CD4-positive, alpha-beta T cell treated with Interleukin-10 for 1 hour (primary cell): ENCODE measurements at places on chromosomes 4 and X.

DNA sequence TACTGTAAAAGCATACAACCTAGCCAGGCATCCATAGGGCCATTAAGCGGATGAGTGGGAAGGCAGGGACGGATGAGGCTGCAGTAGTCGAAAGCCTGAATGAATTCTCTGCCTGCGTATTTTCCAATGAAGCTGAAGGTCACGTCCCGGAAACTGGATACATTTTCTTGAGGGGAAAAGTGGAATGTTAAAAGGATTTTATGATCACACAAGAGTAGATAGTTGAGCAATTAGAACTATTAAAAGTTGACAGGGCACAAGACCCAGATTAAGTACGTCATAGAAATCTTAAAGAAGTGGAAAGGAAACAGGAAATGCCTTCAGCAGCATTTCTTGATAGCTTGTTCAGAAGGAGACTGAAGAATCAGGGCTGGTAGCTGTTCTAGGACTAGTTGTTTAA, 98.3 kb upstream of the CXXC4 start:
- DNase-seq: no peak

DNA sequence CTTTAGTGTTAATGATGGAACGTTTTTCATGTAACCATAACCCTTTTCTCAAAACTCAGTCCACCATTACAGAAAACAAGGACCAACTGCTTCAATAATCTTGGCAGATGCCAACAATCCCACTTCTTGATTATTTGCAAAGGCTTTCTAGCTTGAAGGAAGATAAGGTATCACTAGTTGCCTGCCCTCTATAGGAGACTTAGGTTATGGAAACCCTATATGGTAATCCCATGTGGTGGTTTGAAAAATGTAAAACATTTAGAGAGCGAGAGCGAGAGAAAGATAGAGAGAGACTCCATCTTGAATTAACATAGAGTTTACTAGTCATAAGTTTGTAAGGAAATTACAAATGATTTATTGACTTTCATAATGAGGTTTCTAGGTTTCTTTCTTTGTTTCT, 1627.5 kb upstream of the TENM3 start:
- no peak for DNase-seq

DNA sequence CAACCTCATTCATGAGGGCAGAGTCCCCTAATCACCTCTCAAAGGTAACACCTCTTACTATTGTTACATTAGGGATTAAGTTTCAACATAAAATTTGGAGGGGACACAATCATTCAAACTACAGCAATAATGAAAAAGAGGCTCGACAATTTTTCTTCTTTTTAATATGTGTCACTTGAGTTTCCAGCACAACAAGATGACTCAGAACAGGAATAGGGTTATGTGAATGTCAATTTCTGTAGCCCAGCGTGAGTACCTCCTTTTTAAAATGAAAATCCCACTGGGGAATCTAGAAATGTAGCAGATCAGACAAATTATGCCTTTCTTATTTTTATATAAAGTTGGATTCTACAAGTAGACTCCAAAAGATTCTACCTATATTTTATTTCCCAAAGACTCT, 83.7 kb downstream of the ZNF330 start:
- no peak for DNase-seq

DNA sequence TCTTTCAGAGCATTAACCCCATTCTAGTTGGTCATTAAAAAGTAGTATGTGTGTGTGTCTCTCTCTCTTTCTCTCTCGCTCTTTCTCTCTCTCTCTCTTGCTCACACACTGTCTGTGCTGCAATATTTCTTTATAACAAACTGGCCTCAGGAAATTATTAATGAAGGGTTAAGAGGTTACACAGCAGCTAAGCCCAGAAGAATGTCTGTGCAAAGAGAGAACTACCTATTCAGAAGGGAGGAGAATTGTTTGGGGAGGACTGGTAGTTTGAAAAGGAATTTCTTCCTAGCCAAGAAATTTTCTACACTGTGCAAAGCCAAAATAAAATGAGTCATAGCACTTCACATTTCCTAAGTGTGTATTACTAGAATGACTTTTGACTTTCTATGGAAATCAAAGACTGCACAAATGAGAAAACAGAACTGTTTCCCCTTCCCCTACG, 22.2 kb downstream of the PDGFC start:
- no peak for DNase-seq

- no peak for DNase-seq
Measured at GRCh38 chr4:180296036-180296599, 1947.1 kb upstream of the TENM3 start.

GRCh38 chr4:24428850-24429249, 155.5 kb downstream of the DHX15 start:
- no peak for DNase-seq

GRCh38 chrX:10519761-10520160, 100.6 kb downstream of the MID1 start:
- DNase-seq: no peak

GRCh38 chrX:85994797-85995196, 52.6 kb downstream of the CHM start:
- no peak for DNase-seq

DNA sequence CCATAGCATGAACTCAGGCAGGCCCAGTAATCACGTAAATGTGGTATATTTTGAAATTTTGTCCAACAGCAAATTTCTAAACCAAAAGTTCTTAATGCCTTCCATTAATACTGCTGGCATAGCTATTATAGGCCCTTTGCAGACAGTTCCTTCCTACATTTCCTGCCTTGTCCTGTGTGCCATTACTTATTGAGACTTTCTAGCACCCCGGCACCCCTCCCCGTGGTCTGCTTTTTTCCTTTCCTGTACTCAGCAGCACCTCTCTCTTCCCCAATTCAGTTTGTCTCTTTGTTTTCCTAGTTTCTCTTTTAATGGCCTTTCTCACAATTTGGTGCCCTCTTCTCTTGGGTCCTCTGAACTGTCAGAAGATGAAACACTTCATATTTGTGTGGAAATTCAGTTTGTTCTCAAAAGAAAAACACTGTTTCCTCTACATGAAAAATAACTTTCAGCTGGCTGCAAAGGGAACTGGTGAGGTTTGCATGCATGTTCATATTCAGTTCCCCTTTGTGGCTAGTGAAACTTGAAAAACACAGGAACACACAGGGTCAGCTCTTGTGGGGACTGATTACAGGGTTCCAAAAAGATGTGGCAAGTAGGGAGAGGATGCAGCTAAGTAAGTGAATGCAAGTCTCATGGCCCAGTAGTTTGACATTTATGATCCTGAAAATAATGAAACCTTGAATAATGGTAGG, 17.1 kb downstream of the GPR34 start:
- no peak for DNase-seq

GRCh38 chr4:89259301-89260028, 48.1 kb downstream of the GPRIN3 start:
- no peak for DNase-seq
